ENCODE measurements at places on chromosomes 3 and 15.

GRCh38 chr15:41494190-41494921 lies 682 bp downstream of the ITPKA start:
- peak; percentile 37 for DNase-seq

GRCh38 chr15:36632226-36632625 lies 52.8 kb downstream of the CDIN1 start:
- no peak for DNase-seq

DNA sequence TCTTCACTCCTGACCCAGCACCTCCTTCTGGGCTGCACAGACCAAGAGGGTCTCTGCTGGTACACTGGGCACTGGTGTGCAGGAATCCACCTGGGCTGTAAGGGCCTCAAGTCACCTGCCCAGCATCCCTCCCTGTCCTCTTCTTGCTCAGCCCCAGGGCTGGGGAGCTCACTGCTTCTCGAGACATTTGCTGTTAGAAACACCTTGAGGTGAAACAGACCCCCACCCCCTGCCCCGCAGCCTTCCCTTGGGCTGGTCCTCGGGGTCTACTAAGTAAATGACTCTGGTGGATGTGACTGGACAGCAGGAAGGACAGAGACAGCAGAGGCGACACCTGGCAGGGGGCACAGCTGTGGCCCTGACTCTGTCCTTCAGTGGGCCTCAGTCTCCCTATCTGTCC lies 29.1 kb downstream of the LOXL1 start:
- no peak for DNase-seq

DNA sequence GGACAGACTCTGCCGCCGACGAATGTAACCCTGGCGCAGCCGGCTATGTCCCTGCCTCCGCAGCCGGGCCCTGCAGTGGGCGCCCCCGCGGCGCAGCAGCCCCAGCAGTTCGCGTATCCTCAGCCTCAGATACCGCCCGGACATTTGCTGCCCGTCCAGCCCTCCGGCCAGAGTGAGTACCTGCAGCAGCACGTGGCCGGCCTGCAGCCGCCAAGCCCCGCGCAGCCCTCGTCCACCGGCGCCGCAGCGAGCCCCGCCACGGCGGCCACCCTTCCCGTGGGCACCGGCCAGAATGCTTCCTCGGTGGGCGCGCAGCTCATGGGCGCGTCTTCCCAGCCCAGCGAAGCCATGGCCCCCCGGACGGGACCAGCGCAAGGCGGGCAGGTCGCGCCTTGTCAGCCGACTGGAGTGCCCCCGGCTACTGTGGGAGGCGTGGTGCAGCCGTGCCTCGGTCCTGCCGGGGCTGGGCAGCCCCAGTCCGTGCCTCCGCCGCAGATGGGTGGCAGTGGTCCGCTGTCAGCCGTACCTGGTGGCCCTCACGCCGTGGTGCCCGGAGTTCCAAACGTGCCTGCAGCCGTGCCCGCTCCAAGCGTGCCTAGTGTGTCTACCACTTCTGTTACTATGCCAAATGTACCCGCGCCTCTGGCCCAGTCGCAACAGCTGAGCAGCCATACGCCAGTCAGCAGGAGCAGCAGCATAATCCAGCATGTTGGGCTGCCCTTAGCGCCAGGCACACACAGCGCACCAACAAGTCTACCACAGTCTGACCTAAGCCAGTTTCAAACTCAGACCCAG lies 2.4 kb downstream of the TSC22D2 start:
- DNase-seq, result peak; percentile 26

GRCh38 chr15:29935296-29936004 lies 113.2 kb upstream of the TJP1 start:
- DNase-seq, result no peak

DNA sequence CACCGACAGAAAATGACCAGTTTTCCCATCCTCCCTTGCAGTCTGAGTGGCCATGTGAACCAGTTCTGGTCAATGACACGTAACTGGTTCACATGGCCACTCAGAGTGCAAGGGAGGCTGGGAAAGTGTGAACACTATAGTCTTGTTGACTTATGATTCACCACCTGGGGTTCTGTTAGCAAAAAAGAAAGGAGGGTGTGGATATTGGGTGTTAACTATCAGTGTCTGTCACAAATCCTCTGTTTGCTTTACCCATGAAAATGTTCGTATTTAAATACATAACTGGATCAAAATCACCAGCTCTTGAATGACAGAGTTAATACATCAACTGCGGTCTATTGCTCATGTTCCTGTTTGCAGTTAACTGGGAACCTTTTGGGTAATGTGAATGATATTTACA lies 92.3 kb downstream of the ADAMTSL3 start:
- no peak for DNase-seq

GRCh38 chr15:80929689-80930088 lies 59.9 kb downstream of the MESD start:
- no peak for DNase-seq

DNA sequence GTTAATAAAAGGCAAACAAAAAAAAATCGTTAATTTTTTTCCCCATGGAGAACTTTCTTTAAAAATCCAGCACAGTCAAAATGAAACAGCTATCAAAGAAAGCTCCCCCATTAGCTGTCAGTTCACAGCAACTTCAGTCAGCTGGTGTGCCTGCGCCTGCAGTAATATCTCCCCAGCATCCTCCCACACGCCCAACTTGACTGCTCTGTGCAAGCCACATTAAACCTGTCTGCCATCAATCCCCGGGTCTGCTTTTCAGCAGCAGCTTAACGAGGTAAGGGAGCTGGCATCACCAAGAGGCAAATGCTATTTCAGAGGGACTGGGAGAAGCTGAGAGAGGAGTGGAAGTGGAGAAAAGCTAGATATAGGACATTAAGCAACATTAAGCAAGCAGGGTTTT lies 337.5 kb downstream of the GAP43 start:
- no peak for DNase-seq

- DNase-seq, result no peak
Observed at GRCh38 chr3:194259982-194260766, 91.0 kb downstream of the CPN2 start.

- DNase-seq, result peak; percentile 19
Observed at GRCh38 chr3:177410730-177411129, 213.4 kb upstream of the TBL1XR1 start.

DNA sequence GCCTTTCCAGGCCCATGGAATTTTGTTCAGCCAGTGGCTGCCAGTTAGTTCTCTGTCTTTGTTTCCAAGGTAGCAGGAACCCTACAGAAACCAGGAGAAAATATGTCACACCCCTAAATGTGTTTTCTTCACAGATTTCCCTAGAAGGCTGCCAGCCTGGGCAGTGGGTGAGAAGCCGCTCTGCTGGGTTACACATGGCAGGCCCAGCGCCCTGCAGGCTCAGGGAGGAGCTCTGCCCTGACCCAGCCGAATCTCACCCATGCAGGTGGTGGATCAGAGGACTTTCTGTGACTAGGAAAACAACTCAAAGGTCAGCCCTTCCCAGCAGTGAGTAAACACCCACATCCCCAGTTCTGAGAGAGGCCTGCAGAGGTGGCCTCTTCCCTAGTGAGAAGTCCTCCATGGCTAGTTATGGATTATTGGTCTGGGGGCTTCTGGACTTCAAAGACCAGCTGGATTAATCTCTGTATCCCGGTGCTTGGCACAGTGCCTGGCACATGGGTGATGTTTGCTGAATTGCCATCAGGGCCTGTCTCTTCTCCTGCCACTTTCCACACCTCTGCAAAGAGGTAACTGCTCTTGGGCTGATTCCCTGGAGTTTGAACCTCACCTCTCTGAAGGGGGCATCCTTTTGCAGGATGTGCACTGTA lies 34.7 kb upstream of the BDH1 start:
- no peak for DNase-seq

- no peak for DNase-seq
Observed at GRCh38 chr3:143956838-143957237, 14.8 kb upstream of the DIPK2A start.

DNA sequence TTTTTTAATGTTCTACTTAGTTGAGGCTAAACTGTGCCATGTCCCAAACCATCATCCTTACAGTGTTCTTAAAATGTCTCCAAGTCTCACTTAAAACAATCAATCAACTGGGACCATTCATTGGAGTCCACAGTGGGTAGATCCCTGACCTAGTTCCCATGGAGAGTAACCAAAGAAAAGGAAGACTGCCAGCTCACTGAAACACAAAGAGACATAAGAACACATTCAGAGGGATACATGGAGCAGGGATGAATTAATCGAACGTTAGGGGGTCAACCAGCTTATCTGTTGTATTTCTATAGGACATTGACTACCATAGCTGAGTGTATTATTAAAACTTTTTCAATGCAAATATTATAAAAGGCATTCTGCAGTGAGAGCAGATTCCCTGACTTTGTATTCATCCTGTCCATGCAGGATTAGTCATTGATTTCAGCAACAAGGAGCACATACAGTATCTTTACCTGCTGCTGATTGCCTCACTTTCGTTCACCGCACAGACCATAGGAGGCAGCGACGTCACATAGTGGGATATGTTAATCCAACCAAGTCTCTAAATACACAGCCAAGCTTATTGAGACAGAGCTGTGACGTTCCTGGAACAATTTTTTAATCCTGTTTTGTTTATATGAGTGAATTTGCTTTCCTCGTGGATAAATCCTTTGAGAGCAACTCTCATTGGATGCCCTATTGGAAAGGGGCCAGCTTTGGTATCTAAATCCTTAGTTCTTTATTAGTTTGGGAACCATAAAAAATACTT lies 364.9 kb upstream of the RBMS3 start:
- no peak for DNase-seq

DNA sequence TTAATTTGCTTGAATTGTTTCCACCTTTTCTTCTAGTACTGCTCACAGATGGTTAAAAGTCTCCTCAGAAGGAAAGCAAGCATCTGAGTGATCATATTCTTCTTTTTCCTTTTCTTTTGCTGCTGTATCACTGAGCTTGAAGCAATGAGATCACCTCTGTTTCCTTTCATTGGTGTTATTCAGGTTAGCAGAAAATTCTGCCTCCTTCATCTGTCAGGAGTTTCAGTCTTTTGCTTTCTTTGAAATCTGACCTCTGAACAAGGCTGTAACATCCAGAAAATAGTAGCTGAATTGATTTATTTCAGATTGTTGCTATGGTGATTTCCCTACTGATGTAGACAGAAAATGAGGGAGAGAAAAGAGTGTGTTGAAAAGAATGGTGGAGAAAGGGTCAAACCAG lies 343.0 kb downstream of the MFSD1 start:
- DNase-seq, result no peak

DNA sequence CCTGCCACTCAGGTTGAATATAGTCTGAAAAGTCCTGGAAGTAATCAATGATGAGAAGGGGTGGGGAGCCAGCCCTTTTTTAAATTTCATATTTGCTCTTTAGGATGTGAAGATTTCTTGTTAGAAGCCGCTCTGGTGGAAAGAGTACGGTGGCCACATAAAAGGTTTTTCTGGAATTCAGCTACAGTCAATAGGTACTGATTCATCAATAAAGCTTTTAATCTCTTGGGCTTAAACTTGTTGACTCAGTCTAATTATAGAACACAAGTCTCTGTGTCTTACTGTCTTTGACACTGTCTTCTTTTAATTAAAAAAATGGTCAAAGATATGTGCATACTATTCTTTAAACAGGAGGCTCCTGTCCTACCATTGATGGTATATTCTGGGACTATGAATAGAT lies 99.9 kb upstream of the TP63 start:
- no peak for DNase-seq

DNA sequence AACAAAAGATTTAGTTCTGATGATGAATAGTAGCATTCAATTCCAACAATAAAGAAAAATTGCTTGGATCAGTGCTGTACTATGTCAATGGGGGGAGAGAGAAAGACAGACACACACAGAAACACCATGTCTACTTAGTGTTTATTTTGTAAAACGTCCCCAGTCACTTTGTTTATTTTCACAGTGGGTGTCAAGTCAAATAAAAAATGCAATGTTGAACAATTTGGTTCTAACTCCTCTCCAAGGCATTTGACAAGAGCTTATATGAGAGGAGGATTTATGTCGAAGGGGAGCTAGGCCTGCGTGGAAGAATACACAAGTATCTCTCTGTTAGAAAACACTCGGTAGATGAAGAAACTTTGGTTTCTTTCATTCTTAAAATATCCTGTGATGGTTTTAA lies 201.7 kb upstream of the SLC2A2 start:
- DNase-seq, result no peak

DNA sequence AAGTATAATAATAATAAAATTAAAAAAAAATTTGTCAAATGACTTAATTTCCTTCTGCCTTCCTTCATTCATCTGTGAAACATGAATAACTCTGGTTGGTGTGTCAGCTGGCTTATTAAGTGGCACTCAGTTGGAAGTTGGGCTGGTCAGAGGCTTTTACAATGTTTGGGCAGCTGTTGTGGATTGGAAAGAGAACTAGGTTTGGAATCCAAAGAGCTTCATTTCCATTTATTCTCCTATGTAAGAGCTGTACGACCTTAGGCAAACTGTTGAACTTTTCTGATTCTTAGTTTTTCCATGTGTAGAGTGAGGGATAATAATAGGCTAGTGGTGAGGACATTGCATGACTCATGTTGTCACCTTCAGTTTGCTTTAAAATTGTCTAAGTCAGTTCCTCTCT lies 606.7 kb downstream of the PDCD6IP start:
- no peak for DNase-seq

DNA sequence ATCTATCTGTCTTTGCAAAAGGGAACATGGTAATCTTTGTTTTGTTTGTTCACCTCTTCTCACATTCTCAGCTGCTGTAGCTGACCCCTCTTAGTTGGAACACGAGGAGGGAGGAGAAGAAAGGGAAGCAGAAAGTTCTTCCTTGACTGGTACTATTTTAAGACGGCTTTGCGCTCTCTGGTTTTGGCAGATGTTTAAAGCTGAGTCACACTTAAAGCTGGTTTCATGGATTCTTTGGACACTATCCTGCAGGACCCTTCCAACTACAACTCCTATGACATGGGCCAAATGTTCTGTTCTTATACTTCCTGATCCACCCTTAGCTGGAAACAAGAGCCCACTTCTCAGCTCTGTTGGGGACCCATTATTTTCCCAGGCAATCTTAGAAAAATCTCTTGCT lies 40.6 kb upstream of the FXR1 start:
- DNase-seq, result no peak

- DNase-seq, result no peak
Observed at GRCh38 chr3:23103764-23104163, 99.4 kb upstream of the UBE2E2 start.

DNA sequence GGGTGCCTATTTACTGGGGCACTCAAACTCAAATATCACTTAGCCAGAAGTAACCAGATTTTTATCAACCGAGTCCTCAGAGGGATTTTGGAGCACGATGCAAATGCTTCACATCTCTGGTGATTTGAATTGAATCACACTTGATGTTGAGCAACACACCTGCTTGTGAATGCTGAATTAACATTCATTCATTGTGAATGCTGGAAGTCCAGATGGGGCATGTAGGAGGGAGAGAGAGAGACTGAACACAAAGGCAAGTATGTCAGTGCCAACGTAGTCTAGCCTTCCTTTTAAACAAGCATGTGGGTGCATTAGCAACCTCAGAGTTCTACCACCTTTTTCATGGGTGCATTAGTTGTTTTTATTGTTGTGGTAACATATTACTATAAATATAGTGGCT lies 156.2 kb downstream of the ADAMTSL3 start:
- no peak for DNase-seq

- no peak for DNase-seq
Observed at GRCh38 chr3:25257026-25257425, 171.0 kb upstream of the RARB start.

DNA sequence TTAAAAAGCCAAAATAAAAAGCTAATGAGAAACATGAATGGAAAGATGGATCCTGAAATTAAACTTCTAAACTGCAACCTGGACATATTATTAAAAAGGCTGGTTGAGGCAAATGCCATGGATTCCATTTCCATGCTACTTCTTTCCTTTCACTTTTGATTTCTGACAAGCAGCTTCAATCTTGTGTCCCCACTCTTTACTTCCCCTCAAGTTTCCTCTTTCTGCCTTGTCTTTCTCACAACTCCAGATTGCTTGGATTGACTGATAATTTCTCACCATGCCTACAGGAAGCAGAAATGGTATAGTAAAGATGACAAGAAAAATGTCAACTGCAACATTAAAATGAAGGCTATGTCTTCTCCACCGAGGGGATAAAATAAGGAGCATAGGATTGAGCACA lies 1136.7 kb downstream of the TUSC7 start:
- no peak for DNase-seq

Measured in CD4-positive, alpha-beta T cell treated with Interleukin-10 for 1 hour (primary cell).